ENCODE measurements at places on chromosomes 2 and 18.

DNA sequence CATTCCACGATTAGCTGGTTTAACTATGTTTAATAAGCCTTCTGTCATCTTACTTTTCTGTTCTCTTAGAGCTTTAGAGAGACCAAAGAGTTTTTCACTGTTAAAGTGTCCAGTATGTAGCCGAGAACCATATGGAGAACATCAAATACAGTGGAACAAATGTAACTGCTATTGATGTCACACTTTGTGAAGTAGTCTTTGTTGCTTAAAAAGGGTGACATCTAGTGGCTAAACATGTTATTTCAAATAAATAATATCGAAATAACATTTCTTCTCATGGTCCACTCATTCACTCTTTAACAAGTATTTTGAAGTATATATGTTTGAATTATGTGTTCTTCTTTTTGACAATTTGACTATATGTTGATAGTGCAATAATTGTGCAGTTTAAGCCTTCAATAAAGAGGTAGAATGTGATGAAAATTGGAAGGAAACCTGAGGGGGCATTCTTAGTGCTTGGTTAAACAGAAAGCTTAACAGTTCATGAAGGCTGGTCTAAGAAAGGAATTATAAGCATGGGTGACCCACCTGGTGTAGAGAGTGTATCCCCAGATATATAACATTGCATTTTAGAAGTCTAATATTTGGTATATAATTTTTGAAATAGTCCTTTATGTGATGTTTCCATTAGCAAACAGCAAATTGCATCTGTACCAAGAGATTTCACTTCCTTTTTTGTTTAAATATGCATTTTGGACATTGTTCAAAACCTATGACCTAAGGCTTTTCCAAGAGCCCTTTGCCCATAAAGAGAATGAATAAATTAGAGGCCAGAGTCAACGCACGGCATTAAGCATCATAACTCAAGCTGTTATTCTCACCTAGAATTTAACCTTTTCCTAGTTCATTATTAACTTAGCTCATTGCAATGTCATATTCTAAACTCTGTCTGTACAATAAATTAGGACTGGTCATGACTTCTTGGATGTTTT is 112.1 kb downstream of the KYNU start:
- DNase-seq = peak; percentile 62

GRCh38 chr2:63444565-63445288 is 143.6 kb downstream of the WDPCP start:
- DNase-seq = no peak

- no peak for DNase-seq
These were observed 5.4 kb downstream of the LBH start for GRCh38 chr2:30236591-30237238.

DNA sequence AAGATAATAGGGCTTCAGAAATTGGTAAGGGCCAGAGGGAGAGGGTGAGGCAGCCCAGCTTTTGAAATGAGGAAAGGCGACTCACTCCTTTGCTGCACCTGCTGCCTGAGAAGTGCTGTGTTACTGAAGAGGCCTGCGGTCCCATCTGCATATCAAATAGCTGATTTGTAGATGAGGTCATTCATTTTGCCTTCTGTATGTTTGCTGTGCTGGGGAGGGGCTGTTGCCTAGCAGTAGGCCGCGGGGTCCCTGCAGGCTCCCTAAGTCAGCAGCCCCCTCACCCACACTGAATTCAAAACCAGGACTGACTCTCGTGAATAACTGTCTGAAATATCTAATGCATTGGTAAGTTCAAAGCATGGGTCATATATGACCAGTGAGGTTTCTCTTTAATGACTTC is 377.2 kb downstream of the SOX11 start:
- no peak for DNase-seq

DNA sequence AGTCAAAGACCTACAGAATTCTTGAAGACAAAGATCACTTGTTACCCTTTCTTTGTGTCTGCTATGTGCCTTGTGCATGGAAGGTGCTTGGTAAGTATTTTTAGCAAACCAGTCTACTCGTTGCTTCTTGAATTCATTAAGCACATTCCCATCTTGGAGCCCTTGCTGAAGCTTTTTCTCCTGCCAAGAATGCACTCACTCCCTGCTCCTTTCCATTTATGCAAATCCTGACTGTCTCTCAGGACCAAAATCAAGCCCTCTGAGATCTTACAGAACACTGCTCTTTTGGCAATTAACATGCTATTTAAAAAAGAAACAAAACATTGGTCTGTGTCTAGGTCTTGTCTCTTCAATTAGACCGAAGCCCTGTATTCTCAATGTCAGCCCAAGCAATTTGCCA is 75.8 kb downstream of the CLHC1 start:
- DNase-seq = no peak

DNA sequence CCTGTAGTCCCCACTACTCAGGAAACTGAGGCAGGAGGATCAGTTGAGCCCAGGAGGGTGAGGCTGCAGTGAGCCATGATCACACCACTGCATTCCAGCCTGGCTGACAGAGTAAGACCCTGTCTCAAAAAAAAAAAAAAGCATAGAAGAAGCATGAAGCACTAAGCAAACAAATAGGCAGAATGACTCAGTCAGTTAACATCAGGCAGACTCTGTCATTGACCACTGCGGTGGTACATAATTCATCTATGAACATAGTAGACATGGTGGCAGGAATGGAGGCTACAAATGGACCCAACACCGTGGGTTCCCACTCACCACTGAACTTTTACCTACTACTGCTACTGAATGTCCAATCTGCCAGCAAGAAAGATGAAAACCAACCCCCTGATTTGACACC is 7.6 kb upstream of the ASXL2 start:
- DNase-seq = peak; percentile 13

DNA sequence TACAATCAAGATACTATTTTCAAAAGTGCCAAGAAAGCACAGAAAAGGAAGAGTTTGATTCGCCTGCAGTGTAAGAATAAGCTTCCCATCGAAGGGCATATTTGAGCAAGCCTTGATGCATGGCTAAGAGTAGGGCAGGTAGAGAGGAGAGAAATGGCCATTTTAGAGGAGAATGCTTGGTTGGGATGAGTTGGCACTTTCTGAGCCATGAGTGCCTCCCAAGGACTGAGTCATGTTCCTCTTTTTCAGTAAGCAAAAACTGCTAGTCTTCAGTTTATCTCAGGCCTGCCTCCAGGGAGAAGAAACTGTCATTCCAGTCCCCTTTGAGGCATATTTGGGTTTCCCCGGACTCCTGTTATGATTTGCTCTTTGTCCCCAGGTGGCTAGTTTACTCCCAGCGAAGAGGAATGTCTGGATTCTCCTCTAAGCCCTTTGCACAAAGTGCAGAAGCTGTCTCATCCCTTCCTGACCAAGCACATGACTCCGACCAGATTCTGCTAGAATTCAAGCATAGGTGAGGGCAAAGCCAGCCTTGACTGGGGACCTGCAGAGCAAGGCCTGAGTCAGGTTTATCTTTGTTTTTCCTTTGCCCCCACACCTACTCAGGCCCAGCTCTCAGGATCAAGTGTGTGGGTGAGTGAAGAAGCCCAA is 115.2 kb downstream of the TTC32 start:
- peak; percentile 46 for DNase-seq

DNA sequence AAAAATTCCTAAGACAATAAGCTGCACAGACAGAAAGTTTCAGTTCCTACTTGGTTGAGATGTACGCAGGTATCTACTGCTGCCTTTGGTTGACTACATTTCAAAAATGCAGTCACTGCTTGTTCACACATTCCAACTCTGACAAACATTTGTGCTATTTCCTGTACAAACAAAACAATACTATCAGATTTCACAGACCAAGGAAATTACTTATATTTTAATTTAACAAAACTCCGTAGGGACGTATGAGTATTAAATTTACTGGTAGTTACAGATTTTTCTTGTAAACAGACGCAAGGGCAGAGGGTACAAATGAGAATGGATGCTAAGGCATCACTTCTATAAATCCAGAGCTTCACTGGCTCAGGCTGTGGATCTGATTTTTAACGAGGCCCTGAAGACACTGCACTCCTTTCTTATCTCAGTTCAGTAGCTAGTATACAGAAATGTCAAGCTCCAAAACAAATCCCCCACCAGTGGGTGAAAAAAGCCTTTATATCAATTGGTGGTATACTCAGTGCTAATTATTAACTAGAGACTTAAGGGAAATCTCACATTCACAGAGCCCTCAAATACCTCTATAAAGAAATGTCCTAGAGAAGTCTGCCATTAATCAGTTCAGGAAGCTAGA is 31.7 kb upstream of the TTC32 start:
- DNase-seq = peak; percentile 10

GRCh38 chr18:6891788-6892187 is 162.3 kb downstream of the ARHGAP28 start:
- no peak for DNase-seq

DNA sequence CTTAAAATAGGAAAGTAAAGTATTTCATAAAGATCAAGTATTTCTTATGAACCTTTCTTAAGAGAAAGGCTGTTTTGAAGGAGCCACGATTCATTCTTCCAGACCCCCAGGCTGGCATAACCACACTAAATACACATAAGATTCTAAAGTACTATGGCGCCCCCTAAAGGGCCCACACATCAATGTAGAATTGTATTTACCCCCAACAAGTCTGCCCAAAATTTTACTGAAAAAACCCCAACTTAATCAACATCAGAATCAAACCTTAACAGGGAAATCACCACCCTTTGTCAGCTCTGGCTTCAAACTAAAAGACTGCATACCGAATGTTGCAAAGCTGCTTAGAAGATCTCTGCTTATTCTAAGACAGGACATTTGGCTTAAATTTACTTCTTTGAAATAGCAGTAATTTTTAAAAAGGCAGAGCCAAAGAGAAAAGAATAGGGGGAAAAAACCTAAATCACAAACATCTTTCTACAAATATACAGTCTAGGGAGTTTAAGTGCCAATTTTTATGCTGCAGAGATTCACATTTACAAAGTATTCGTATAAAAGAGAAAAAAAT is 20.4 kb upstream of the BCL2 start:
- no peak for DNase-seq

DNA sequence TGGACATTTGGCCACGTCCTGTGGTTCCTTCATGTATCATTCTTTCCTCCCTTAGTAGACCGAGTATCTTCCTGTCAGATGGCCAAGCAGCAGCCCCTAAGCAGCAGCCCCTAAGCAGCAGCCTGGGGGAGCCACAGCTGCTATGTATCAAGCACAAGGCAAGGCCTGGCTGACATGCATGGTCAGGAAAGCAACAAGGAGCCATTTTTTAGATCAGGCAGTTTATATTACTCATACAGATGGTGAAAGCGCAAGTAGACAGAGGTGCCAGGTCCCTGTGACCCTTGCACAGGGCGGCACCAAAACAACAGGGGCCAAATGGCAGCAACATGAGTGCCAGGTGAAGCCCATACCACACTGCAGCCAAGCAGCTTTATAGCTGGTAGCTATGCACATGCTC is 22.1 kb downstream of the CHCHD5 start:
- DNase-seq = no peak

DNA sequence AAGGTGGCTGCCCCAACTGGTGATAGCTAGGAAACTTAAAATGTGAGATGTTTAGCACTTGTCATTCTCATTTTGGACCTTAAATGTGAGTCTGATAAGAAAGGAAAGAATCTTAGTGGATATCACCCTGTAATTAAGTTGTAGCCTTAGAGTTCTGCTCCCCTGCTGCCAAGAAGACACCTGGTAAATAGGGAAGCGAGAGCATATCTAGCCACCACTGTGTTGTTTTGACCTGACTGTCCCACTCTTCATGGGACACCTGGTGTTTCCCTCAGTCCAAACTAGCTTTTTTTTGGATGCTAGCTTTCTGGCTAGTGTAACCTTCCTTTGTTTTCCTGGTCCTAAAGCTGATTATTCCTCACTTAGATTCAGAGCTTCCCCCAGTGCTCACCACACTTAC is 357.6 kb downstream of the RAD51AP2 start:
- no peak for DNase-seq

DNA sequence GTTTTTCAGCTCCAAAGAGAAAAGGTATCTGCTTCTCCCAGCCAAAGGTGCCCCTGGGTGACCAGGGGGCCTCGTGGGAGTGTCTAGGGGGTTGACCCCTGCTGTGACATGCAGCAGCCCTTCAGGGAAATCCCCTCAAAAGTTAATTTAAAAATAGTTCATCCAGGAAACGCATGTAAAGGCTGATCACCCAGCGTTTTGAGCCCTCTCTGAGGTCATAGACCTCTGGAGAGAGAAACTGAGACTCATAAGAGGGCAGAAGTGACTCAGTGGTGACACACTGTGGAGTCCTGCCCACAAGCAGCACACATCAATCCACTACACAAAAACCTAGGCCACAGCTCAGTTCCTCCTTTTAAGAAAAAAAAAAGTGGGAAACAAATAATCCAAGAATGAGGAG is 11.9 kb downstream of the GAL3ST2 start:
- no peak for DNase-seq
